ENCODE measurements at places on chromosomes 2 and 18. TPM values are rescaled to one million over a fixed set of nuclear protein-coding genes. Genes with fewer than 3 reads are reported as not detected.
A peak's percentile ranks its signal among the peaks of the same experiment; 100 is the strongest.

EML6 gene
- 2.1 TPM for total RNA-seq

DNA sequence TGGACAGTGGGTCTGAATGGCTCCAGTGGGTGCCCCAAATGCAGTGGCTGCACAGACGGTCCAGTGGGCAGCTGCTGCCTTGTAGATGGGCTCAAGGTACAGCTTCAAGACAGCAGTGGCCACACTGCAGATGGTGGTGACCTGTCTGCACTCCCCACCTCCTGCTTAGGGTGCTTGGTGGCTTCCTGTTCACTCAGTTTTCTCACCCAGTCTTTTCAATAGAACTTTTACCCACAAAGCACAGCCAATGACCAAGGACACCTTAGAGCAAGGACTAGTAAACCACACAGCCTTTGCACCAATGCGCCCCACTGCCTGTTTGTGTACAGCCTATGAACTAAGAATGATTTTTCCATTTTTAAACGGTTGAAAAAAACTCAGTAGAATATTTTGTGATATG is 34.9 kb downstream of the MEX3C start:
- no peak for DNase-seq

GRCh38 chr18:50791599-50792438 is 28.0 kb downstream of the MRO start:
- DNase-seq = no peak

DNA sequence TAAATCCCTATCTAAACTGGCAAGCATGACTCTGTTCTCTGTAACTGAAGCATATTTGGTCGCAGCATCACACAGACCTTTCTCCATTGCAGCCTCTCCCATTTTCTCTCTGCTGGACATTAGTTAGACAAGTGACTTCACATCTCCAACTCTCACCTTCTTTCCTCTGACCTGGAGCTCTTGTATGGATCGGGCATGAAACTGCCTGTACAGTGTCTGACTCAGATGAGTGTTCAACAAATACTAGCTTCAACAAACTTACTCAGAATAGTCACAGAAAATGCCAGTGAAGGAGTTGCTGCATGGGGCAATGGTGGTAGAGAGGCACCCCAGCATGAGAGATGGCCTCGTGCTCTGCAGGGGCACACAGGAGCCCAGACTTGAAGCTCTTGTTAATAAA is 104.7 kb upstream of the COPS8 start:
- DNase-seq = no peak

DNA sequence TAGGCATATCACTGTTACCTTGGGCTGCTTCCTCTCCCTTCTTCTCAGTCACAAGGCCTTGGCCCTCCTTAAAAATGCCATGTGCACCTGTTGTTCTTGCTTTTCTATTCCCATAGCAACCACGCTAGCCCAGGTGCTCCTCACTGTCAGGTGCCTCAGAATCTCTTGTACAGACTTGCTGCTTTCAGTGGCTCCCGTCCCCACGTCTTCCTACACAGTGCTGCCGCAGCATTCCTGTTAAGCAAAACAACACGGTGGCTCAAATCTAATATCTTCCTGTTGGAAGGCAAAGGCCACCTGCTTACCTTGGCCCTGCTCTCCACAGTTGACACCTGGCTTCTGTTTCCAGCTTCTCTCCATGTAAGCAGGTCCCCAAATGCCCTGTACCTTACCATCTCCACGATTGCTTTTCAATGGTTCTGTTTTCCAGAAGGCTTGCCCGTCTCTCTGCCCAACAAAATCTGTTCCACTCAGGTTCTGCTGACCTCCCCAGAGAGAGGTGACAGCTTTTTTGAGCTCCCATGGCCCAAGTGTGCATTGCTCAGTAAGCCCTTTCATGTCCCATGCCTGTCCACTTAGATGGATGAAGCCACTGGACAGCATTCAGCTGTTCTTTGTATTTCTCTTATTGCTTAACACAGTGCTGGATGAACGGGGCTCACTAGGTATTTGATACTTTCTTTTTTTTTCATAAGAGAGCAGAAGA is 240.4 kb downstream of the PRKCE start:
- DNase-seq = no peak

DNA sequence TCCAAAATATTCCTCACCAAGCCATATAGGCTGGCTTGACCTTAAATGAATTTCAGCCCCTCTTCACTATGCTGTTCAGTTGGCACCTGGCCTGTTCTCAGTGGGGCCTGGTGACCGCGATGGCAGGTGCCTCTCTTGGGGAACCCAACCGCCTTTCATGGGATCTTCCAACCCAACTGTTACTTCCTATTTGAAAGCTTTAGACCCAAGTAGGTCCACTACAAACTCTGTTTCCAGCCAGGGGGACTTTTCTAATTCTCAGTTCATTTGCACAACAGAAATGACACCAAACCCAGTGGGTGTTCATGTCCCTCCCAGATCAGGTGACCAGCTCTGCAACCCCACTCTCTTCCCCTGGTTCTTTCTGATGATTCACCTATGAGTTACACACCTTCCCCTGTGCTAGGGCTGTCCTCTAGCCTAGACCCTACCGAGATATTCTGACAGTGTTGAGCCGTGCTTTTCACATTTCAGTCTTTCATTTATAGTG is 35.6 kb upstream of the NDUFV2 start:
- DNase-seq = no peak

- DNase-seq = peak; percentile 61
Measured at GRCh38 chr2:47190188-47190881, 35.2 kb upstream of the STPG4 start.
